Trophoblast cell (in vitro differentiated cells and primary cell): ENCODE measurements at places on chromosomes 12 and 14.

DNA sequence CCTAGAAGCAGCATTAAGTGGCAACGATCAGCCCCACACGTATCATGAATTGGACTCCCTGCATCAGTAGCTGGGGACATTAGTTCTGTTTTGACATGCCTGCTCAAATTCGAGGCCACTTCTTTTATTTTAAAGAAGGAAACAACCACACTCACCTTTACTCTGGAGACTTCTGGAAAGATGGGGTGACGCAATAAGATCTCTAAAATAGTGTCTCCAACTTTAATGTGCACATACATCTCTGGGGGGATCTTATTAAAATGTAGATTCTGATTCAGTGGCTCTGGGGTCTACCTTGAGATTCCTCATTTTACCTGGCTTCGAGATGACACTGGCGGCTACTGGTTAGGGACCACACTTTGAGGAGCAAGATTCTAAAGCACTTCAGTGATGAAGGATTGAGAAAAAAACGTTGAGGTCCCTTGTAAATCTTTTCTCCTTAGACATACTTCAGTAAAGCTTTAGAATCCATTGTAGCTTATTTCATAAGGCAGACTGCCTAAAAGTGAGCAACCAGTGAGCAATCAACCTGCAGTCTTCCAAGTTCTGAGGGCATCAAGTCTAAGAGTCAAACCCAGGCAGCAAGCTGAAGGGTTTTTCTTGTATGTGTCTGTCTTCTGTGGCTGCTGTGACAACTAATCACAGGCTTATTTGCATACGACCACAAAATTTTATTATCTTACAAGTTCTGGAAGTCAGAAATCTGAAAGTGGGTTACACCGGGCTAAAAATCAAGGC is 718.6 kb upstream of the TBX3 start:
- no peak for DNase-seq
- H3K4me1 ChIP-seq = peaks cover 12% of the 10 kb centered on the region
- H3K27ac ChIP-seq = no peak overlapping the region

- H3K36me3 ChIP-seq = no peaks in the 10 kb centered on the region
- H3K4me3 ChIP-seq = peak overlapping the region; percentile 37
- H3K27me3 ChIP-seq = no peaks in the 10 kb centered on the region
- no peak for DNase-seq
- H3K27ac ChIP-seq = no peak overlapping the region
Observed at GRCh38 chr14:94650806-94651805, 38.9 kb downstream of the SERPINA3 start.

GRCh38 chr14:98694541-98694940 is 577.5 kb downstream of the BCL11B start:
- H3K4me1 ChIP-seq = no peaks in the 10 kb centered on the region
- H3K36me3 ChIP-seq = no peaks in the 10 kb centered on the region
- DNase-seq = no peak
- no peaks in the 10 kb centered on the region for H3K27me3 ChIP-seq
- no peak overlapping the region for H3K27ac ChIP-seq

- no peak overlapping the region for H3K27ac ChIP-seq
- no peak overlapping the region for H3K4me3 ChIP-seq
- H3K36me3 ChIP-seq = no peaks in the 10 kb centered on the region
- no peak for DNase-seq
- H3K27me3 ChIP-seq = no peaks in the 10 kb centered on the region
Observed at GRCh38 chr14:40841886-40842285, 764.8 kb upstream of the LRFN5 start.

DNA sequence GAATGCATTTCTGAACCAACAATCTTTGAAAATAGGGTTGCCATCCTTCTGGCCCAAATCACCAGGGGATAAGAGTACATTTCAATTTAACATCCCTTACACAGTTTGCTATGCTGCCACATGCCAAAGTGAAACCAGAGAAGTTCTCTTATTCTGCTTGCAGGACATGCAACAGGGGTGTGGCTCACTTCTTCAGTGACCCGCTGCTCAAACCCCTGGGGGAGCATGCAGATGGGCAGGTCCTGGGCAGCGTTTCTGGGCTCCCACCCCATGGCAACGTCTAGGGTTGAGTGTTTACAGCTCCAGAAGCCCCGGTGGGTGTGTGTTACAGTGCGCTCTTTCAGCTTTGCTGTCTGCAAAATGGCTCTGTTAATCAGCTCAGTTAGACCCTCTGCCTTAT is 1306.3 kb upstream of the TMEM132C start:
- no peak overlapping the region for H3K27ac ChIP-seq
- H3K36me3 ChIP-seq = no peaks in the 10 kb centered on the region
- DNase-seq = no peak

DNA sequence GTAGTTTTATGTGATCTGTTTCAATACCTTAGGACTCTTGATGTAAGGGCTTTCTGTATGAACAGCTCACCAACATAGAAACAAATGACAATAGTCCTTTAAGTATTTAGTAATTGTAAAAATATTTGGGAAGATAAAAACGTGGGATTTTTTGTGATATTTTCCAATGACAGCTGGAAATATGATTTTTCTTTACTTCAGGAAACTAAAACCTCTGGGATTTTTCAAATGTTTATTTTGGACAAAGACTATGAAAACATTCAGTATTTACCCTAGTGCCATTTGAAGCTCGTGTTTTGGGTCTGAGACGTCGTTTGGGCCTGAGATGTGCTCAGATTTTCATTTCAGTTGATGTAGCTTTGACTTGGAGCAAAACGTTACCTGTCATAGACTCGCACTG is 240.0 kb downstream of the BMP4 start:
- no peak overlapping the region for H3K4me3 ChIP-seq
- no peak for DNase-seq
- H3K27ac ChIP-seq = no peak overlapping the region
- no peaks in the 10 kb centered on the region for H3K27me3 ChIP-seq
- no peaks in the 10 kb centered on the region for H3K4me1 ChIP-seq

GRCh38 chr12:94855853-94856252 is 147.6 kb downstream of the NDUFA12 start:
- no peaks in the 10 kb centered on the region for H3K36me3 ChIP-seq
- DNase-seq = no peak
- no peak overlapping the region for H3K4me3 ChIP-seq

- no peak overlapping the region for H3K27ac ChIP-seq
- no peaks in the 10 kb centered on the region for H3K36me3 ChIP-seq
- no peaks in the 10 kb centered on the region for H3K27me3 ChIP-seq
- DNase-seq = no peak
- H3K4me1 ChIP-seq = no peaks in the 10 kb centered on the region
- H3K4me3 ChIP-seq = no peak overlapping the region
Observed at GRCh38 chr12:12523229-12523628, 39.4 kb downstream of the DUSP16 start.

DNA sequence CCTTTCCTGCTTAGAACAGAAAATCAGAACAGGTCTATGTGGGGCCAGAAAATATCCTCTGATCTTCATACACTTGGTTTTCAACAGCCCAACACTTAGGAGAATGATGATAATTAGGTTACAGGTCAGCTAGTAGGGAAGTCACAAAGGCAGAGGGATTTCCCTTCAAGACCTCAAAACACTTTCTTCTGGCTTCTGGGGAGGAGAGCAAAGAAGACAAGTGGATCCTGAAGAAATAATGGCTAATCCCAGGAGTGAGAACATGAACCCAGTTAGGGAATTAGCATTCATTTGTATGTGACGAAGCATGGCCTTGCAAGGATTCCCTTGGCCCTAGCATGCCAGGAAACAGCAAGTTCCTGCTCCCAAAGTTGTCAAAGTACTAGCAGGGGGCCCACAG is 223.3 kb downstream of the BCAT1 start:
- H3K27ac ChIP-seq = no peak overlapping the region
- no peak overlapping the region for H3K4me3 ChIP-seq
- H3K27me3 ChIP-seq = no peaks in the 10 kb centered on the region
- H3K36me3 ChIP-seq = no peaks in the 10 kb centered on the region

DNA sequence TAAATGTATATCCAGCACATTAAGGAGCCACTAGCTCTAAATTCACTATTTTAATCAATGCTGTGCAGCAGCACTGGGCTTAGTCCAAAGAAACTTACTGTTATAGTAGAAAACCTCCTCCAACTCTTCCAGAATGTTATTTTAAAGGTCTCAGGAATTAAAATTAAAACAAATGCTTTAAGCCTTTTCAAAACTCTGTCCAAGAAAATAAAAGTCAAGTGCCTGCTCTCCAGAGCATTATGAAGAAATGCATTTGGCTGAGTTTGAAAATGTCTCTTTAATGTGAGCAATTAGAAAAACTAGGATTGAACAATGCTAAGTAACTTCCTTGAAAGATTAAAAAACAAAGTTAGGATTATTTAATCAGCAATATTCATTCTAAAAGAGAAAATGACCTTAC is 322.4 kb upstream of the DCN start:
- H3K36me3 ChIP-seq = no peaks in the 10 kb centered on the region
- DNase-seq = no peak

- no peaks in the 10 kb centered on the region for H3K27me3 ChIP-seq
- H3K27ac ChIP-seq = no peak overlapping the region
- H3K36me3 ChIP-seq = no peaks in the 10 kb centered on the region
- no peak for DNase-seq
- no peak overlapping the region for H3K4me3 ChIP-seq
Observed at GRCh38 chr12:54616933-54617680, 17.6 kb downstream of the LACRT start.

DNA sequence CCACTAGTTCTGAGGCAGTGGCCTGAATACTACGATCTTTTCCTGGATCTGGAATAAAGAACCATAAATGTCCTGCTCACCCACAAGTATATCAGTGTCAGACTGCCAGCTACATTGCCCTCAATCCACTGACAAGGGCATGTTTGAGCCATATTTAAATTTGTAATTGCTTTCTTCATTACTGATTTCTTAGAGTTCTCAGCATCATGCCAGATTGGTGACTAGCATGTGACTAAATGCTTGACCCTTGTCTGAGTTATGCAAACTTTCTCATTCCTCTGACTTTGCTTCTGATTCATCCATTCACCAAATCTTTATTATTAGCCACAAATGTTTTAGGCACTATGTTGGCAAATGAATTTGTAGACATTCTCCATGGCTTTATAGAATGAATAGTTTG is 143.6 kb upstream of the SLC16A7 start:
- H3K27ac ChIP-seq = no peak overlapping the region
- no peaks in the 10 kb centered on the region for H3K36me3 ChIP-seq
- no peaks in the 10 kb centered on the region for H3K27me3 ChIP-seq
- no peak overlapping the region for H3K4me3 ChIP-seq
- H3K4me1 ChIP-seq = no peaks in the 10 kb centered on the region
